ENCODE measurements at places on chromosomes 3 and 15.

GRCh38 chr3:186035277-186035676 is 73.6 kb downstream of the ETV5 start:
- no peak for DNase-seq

DNA sequence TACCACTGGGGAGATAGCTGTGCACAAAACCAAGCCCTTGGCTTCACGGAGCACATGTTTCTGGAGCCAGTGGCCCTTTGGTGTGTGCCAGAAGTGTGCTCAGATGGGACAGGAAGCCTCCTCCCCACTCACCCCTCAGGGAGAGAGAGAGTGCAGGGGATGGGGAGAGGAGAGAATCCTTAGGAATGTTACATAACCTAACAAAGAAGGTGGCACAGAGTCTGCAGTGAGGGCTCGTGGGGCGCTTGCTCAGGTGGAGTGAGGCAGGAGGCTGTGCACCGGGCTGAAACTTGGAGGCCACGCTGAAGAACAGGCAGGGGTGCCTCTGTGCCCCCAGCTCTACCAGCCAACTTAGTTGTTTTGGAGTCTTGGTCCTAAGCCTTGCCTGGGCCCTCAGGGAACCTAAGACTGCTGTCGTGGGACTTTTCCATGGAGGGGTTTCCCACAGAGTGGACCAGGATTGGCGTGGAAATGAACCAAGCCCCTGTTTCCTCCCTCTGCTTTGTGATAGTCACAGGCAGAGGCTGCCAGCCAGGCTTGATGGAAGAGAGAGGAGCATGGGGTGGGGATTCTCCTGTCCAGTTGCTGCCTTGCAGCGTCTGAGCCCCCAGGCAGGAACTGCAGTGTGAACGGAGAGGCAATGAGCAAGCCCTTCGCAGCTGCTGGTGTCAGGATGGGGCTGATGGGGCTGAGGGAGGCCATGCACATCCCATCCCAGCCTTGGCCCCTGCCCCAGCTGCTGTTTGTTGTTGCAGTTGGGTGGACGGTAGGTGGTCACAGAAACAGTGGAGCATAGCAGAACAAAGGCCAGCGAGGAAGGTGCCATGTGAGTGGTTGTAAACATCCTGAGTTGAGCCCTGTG is 32.7 kb downstream of the PDIA5 start:
- no peak for DNase-seq

DNA sequence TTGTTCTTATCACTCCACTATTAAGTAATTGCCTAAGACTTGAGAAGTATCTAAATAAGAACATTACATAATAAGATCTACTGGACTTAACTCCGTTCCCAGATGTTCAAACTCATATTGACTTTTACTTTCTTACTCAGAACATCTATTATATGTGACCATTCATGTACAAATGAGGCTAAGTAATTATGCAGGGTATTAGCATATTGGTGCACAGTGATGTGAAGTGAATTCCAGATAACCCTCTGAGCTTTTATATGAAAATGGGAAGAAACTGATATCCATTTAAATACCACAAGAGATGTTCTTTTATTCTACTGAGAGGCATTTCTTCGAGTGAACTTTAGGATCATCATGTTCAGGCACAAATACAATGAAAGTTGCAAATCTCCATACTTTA is 135.7 kb downstream of the ZPLD1 start:
- no peak for DNase-seq

GRCh38 chr3:157906627-157907026 is 199.6 kb downstream of the SHOX2 start:
- no peak for DNase-seq

DNA sequence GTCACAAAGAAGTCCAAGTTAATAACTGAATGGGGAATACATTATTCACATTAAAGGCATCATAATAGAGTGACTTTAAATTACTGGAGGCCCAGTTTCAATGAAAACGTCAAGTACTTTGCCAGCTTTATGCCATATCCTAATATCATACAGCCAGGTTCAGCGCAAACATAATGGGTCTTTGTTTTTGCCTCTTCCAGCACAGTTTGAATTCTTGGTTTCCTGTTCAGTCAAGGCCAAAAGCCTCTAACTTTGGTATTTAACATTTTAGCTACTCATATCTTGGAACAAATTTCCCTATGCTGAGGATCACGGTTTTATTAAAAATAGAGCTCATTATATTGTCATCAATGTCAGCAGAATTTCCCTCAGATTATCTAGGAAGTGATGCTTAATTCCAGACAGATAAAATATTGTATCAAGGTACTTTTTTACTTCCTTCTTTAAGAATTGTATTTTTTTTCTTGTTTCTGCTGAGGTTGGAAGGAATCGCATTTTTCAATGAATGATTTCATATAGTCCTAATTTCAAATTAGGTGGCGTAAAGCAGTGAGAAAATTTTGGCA is 269.2 kb downstream of the THRB start:
- DNase-seq, result no peak

- no peak for DNase-seq
Measured at GRCh38 chr3:53167418-53168174, 6.6 kb downstream of the PRKCD start.

DNA sequence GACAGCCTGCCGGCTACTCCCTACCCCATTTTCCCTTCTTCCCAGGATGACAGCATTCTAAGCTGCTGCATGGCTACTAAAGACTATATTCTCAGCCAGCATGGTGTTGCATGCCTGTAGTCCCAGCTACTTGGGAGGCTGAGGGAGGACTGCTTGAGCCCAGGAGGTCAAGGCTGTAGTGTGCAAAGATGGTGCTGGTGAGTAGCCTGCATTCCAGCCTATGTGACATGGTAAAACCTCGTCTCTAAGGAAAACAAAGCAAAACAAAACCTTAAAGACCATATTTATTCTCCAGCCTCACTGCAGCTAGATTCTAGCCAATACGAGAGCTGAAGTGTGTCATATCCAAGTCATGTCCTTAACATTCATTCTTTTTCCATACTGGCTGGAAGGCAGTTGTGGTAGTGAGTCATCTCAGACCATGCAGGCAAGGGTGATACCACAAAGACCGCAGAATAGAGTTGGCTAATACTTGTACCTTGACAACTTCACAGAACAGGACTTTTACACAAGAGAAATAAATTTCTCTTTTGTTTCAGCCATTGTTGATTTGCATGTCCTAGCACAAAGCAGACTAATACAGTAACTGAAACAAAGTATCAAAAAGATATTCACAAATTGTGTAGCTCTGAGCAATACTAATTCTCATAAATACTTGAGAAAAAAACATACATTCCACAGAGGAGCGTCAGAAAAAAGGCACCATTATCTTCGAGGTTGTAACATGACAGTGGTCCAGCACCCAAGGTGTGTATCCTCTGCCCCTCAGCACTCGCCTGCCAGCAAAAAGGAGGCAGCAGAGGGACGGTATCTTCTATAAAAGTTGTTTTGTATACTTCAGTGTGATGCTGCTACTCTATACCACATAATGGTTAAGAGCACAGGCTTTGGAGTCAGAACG is 14.8 kb downstream of the PBRM1 start:
- DNase-seq, result no peak

DNA sequence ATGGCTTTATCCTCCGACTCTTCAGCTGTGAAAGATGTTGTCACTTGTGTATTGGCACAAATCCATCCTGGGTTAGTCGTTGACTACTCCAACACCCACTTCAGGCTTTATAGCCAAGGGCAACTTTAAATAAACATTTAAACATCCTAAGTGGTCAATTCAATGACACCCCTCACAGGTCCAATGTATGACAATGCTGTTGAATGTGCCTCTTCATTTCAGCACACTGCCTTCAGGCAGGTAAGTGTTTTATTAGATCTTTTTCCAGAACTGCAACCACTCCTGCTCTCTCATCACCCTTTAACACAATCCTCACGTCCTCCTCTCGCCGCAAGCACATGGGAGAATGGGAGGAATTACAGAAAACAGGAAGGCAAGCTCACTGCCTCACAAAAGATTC is 30.3 kb downstream of the IL12A start:
- no peak for DNase-seq

DNA sequence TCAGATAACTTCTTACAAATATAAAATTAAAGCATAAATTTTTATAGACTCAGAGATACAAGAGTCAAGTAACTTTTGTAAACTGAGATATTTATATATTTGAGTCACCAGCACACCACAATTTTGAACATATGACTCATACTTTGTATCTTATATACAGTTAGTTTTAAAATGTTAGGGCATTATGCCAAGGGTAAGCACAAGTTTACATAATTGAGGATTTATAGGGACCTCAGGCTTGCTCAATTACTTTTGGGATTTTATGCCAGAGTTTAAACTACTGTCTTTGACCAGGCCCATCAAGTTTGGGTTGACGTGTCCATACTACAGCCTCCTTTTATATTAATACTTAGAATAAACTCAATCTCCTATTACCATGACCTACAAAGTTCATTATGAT is 7.4 kb upstream of the FGF7 start:
- DNase-seq, result no peak

DNA sequence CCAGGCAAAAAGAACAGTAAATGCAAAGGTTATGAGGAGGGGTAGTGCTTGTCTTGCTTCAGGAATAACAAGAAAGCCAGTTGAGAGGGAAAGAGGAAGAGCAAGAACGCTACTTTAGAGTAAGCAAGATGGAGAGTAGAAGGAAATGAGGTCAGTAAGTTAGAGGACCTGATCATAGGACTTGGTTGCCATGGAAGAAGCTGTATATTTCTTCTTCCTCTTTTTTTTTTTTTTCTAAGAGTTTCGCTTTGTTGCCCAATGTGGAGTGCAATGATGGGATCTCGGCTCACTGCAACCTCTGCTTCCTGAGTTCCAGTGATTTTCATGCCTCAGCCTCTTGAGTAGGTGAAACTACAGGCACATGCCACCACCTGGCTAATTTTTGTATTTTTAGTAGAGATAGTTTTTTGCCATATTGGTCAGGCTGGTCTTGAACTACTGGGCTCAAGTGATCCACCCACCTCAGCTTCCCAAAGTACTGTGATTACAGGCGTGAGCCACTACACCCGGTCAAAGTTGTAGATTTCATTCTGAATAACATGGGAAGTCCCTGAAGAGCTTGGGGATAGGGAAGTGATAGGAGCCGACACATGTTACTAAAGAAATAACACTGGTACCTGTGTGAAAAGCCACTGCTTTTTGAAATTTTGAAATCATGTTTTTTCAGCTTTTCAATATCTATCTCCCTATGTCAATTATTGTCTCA is 527.9 kb upstream of the NAALADL2 start:
- no peak for DNase-seq

- no peak for DNase-seq
Measured at GRCh38 chr15:63582718-63583426, 14.3 kb upstream of the FBXL22 start.

GRCh38 chr3:13705051-13705450 is 156.1 kb downstream of the FBLN2 start:
- no peak for DNase-seq

Measured in stimulated activated CD8-positive, alpha-beta memory T cell treated with anti-CD3 and anti-CD28 coated beads, Interleukin-15, amount 100 ng/mL, for 1 hour (primary cell).